ENCODE measurements at places on chromosomes 2 and 18.

DNA sequence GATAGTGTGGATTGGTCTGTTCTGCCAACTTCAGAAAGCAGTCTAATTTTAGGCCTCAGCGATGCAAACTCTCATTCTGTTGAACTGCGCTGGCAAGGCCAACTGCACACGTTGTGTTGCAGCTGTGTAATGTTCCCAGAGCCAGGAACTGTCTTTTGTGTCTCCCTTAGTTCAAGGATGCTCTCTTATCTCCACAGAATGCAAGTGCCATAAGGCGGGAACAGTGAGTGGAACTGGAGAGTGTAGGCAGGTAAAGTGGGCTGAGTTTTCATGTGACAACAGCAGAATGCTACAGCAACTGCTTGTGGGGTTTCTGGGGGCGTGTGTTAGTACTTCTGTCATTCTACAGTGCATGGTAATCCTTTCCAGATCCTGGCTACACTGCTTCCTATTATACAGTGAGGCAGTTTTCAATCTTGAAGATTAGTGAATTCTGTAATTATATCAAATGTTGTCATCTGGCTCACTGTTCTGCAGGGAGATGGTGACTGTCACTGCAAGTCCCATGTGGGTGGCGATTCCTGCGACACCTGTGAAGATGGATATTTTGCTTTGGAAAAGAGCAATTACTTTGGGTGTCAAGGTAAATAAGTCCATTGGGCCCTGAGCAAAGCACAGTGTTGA, 125.8 kb downstream of the LAMA3 start:
- no peak for DNase-seq

- DNase-seq: no peak
Observed at GRCh38 chr2:222076973-222077690, 221.7 kb downstream of the PAX3 start.

GRCh38 chr2:192007581-192008228, 160.8 kb upstream of the CAVIN2 start:
- DNase-seq: peak; percentile 69

- DNase-seq: no peak
Observed at GRCh38 chr18:3689986-3690763, 240.2 kb downstream of the TGIF1 start.

GRCh38 chr18:71936744-71937143, 607.4 kb downstream of the CBLN2 start:
- DNase-seq: no peak

DNA sequence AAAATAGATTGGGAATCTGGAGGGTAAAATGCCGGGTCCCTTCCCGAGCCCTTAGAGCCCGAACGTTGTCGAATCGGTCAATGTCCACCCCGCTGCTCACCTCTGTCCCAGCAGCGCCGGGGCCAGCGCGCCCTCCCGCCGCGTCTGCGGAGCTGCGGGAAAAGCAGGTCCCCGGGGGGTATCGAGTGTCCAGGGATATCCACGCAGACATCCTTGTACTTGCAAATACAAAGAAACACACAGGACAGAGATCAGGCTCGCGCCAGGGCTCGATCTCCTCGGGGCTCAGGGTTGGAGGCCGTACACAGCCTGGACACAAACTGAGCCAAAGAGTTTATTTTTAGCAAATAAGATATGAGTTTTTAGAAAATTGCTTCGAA, 2.3 kb upstream of the GATA6 start:
- DNase-seq: no peak

Measured in endothelial cell of umbilical vein (primary cell).